Suprapubic skin (tissue), 4 donors: ENCODE measurements at places on chromosomes 7 and 10. TPM values are rescaled to one million over a fixed set of nuclear protein-coding genes. Genes with fewer than 3 reads are reported as not detected.
A peak's percentile ranks its signal among the peaks of the same experiment; 100 is the strongest.

DNA sequence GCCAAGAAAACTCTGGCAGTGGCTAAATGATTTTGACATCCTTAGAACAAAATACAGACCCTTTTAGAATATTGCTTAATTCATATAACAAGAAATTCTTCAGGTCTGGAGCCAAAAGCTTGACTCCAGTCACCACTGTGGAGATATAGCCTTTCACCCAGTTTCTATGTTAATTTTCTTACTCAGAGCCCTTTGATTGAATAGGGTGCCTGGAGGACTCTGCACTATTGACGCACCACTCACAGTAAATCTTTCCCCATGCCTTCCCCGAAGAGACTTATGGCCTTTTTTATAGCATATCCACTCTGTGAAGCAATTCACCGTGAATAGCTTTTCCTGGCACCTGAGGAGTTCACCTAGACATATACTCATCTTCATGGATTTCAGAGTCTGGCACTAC is 613.8 kb downstream of the ZWINT start:
- no peak overlapping the region for H3K4me3 ChIP-seq
- no peaks in the 10 kb centered on the region for H3K4me1 ChIP-seq
- no peak for DNase-seq
- H3K27ac ChIP-seq: no peak overlapping the region
- H3K27me3 ChIP-seq: no peaks in the 10 kb centered on the region
- no peaks in the 10 kb centered on the region for H3K36me3 ChIP-seq

Gene CCDC7
- 10.1 TPM for total RNA-seq

DNA sequence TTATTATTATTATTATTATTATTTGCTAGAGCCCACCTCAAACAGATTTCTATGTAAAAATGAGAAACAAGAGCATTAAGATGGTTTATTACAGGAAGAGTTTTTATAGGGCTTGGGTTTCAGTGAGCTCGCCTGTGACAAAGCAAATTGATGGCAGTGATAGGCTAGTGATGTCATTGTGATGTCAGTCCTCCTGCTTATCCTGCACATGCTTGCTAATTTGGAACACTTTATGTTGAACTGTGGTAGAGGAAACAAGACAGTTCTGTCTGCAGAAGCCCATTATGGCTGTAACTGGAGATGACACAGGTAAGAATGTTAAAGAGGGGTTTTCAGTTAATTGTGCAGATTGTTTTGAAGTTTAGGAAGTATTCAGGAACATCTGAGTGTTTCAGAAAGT is 68.3 kb downstream of the CREM start:
- H3K36me3 ChIP-seq: no peaks in the 10 kb centered on the region
- H3K4me3 ChIP-seq: peak overlapping the region; percentile 42
- DNase-seq: no peak
- H3K27ac ChIP-seq: peak overlapping the region; percentile 86
- peaks cover 11% of the 10 kb centered on the region for H3K4me1 ChIP-seq

Gene GPR141
- 2.0 TPM for total RNA-seq

- no peak overlapping the region for H3K27ac ChIP-seq
- no peaks in the 10 kb centered on the region for H3K36me3 ChIP-seq
- H3K4me1 ChIP-seq: no peaks in the 10 kb centered on the region
Observed at GRCh38 chr7:41436139-41436538, 266.8 kb downstream of the INHBA start.

Gene BAMBI
- 16.1 TPM for total RNA-seq

Gene SUPV3L1
- total RNA-seq: 28.0 TPM

- no peak overlapping the region for H3K4me3 ChIP-seq
- no peaks in the 10 kb centered on the region for H3K4me1 ChIP-seq
- H3K27ac ChIP-seq: no peak overlapping the region
- no peak for DNase-seq
Observed at GRCh38 chr7:159119026-159119741, 25.5 kb downstream of the VIPR2 start.

DNA sequence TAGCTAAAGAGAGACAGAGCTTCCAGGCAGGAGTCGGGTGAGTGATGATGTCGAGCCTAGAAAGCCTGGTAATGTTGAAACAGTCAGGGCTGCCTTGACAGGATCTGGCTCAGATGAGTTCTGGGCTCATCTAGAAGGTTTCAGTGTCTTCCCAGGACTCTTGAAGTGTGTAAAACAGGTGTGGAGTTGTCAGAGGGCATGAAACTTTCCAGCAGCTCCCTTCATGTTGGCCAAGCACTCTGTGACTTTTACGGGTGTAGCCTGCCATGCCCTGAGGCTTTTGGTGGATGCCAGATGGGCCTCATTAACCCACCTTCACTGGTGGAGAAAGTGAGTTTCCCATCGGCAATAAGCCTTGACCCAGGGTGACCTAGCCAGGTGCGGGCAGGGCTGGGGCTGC is 66.4 kb upstream of the PDCD4 start:
- peaks cover 41% of the 10 kb centered on the region for H3K4me1 ChIP-seq
- no peak overlapping the region for H3K4me3 ChIP-seq
- H3K27ac ChIP-seq: peak overlapping the region; percentile 45
- no peak for DNase-seq
- H3K27me3 ChIP-seq: no peaks in the 10 kb centered on the region

Gene ANXA7
- total RNA-seq: 153 TPM
